NCI-H2081 treated with DMSO at 0.1 percent for 48 hours (cell line): ENCODE measurements at places on chromosomes 16 and 17.

DNA sequence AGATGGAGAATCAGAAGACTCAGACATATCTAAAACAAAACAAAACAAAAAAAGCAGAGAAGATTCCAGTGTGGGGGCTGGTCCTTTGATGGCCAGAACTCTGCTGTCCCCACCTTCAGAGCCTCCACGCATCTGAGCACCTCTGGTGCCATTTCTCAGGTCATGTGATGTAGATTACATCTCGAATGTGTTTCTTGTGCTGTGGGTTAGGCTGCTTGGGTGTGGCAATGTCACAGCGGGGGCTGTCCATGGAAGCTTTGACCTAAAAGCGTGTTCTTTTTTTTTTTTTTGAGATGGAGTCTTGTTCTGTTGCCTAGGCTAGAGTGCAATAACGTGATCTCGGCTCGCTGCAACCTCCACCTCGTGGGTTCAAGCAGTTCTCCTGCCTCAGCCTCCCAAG is 51.2 kb downstream of the PLD6 start:
- DNase-seq, result no peak

DNA sequence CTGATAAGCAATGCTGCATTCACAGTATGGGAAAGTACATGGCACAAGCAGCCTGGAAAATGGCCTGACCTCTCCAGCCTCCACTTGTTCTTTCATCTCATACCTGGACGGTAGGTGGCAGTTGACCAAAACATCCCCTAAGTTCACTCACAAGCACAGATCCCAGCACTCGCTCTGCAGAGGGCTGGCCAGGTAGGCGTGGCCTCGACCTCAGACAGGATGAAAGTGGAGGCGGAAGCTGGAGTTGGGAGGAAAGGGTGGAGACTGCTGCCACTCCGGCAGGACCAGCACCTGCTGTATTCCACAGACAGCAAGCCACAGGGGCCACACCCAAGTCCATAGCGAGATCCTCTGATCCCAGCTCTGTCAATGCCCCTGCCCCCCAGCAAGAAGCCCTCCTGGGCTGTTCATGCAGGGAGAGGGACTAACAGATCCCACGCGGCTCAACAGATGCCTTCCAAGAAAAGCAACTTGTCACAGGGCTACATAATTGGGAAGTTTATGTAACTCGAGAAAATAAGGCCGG is 31.3 kb downstream of the ZCCHC14 start:
- DNase-seq, result peak; percentile 13

- no peak for DNase-seq
These were observed 44.3 kb downstream of the ERN1 start for GRCh38 chr17:64085650-64086005.

- no peak for DNase-seq
These were observed 29.6 kb downstream of the HS3ST3B1 start for GRCh38 chr17:14330492-14330962.
